Gastrocnemius medialis (tissue), 4 donors: ENCODE measurements at places on chromosomes 5 and 9.

DNA sequence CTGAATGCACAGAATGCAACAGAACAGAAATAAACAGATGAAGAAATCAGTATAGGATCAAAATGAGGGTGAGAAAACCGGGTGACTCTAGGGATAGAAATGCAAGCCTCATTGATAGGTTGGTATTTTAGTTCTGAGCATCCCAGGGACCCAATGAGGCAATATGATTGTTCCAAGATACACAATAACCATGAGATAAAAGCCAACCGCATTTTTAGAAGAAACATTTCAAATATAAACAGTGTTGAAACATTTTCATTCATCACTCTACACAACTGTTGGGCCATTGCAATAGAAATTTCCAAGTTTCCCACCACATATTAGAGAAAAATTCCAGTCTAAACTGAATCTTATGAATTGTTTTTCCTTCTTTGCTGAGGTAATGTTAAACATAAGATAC lies 452.3 kb upstream of the PTGER4 start:
- no peak for DNase-seq

DNA sequence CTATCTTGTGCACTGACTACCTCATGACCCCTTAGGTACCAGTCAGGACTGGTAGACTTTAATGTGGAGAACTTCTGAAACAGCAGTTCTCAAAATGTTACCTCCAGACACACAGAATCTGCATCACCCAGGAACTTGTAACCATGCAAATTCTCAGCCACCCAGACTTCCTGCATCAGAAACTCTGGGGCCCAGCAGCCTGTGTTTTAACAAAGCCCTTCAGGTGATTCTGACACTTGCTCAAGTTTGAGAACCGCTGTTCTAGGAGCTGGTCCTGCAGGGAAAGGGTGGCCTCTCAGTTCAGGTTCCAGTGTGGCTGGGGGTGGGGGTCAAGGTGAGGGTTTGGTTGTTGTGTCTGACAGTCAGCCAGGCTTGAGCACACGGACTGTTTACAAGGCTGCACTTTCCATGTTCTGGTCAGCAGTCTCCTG lies 28.4 kb downstream of the ZFP62 start:
- DNase-seq: no peak

DNA sequence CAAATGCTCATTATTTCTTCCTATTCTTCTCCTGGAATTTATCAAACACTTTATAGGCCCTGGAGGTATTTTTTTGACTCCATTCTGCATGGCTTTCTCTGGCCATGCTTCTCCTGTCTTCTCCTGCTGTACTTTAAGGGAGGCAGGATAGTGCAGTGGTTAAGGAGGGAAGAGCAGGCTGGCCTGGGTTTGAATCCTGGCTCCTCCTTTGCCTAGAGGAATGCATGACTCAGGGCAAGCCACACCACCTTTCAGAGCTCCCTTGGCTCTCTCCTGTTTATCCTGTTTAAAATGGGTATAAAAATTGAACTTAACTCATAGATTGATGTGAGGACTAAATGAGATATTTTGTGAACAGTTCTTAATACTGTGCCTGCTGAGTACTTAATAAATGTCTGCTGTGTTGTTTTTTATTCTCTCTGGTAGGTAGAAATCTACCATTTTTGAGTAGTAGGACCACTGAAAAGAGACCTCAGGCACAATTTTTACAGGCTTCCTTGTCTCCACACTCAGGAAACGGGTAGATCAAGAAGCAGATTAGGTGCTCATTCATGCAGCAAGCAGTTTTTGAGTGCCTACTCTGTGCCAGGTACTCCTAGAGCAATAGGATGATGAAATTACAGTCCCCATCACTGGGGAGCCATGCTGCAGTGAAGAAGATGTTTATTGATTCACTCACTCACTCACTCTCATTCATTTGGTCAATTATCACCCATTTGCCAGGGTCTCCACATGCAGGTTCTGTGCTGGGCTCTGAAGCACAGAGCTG lies 32.7 kb upstream of the ARAP3 start:
- no peak for DNase-seq

DNA sequence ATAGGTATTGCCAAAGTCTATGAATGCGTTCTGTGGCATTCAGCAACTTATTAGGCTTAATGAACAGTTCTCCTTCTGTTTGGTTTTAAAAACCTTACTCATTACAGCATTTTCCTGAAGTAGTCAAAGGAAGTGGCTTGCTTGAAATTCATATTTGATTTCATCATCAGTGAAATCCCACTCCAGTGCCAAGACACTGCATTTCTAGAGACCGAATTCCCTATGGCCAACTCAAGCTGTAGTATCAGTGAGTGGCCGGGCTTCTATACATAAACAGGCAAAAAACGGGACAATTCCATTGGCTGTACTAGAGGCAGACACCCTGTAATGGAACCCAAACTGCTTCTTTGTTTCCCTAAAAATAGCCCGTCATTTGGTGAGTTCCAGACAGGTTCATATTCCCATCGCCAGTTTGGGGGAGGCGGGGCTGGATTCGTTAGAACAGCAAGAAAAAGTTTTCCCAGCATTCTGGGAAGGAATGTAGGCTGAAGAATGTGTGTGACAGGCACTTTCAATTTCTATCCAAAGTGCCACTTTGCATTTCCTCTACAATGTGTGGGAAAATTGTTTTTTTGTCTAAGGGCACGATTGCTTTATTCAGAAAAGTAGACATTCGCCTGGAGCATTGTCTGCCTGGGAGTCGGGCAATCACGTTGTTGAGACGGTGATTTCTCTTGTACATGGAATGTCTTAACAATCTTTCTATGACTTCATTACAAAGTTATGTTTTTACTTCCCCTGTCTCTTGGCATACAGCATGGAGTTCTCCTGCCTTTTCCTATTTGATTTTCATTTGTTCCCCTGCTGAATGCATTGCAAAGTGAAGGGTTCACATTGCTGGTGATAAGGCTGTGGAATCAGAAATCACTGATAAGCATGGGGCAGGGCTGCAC lies 141.8 kb upstream of the MAST4 start:
- no peak for DNase-seq

- DNase-seq: no peak
These were observed 14.5 kb upstream of the SPINK7 start for GRCh38 chr5:148297731-148298130.

- DNase-seq: no peak
These were observed 42.3 kb upstream of the ZSWIM6 start for GRCh38 chr5:61289669-61290306.

- no peak for DNase-seq
These were observed 51.1 kb downstream of the MPDZ start for GRCh38 chr9:13228431-13228830.

DNA sequence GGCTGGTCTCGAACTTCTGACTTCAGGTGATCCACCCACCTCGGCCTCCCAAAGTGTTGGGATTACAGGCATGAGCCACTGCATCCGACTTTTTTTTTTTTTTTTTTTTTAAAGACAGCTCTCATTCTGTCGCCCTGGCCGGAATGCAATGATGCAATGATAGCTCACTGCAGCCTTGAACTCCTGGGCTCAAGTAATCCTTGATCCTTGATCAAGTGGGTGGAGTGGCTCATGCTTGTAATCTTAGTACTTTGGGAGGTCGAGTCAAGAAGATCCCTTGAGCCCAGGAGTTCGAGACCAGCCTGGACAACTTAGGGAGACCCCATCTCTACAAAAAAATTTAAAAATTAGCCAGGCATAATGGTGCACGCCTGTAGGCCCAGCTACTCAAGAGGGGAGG lies 8.1 kb downstream of the SEC24A start:
- no peak for DNase-seq

DNA sequence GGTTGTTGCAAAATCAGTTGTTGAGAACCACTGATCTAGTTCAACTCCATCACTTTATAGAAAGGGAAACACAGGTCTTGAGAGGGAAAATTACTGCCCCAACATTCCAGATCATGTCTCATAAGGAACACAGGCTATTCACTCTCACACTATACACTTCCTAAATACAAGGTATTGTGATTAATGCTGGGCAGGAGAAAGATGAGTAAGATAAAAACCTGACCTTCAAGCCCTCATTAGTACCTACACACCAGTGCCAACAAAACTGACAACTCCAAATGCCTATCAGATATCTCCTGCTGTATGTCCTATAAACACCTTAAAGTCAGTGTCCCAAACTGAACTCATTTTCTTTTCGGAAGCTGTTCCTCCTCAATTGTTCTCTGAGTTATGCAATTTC lies 8.2 kb downstream of the GNE start:
- no peak for DNase-seq

DNA sequence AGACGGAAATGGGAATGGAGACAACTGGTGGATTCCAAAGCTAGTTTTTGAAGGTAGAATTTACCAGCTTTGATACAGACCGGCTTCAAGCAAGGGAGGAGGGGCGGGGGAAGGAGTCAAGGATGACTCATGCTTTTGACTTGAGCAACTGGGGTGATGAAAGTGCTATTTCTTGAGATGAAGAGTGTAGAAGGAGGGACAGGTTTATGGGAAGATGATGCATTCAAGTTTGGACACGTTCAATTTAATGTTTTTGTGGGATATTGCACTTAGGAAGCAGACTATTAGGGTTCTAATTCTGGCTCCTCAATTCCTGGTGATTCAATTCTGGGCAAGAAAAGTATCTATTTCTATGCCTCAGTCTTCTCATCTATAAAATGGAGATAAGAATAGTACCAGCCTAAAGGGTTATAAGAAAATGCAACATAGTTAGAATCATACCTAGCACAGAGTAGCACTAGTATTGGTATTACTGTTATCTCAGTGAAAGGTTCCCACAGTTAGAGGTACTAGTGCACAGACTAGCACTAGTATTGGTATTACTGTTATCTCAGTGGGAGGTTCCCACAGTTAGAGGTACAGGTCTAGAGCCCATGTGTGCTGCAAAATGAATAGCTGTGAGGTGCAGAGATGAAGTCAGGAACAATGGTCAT lies 4.6 kb downstream of the NIPAL4 start:
- DNase-seq: peak; percentile 62

DNA sequence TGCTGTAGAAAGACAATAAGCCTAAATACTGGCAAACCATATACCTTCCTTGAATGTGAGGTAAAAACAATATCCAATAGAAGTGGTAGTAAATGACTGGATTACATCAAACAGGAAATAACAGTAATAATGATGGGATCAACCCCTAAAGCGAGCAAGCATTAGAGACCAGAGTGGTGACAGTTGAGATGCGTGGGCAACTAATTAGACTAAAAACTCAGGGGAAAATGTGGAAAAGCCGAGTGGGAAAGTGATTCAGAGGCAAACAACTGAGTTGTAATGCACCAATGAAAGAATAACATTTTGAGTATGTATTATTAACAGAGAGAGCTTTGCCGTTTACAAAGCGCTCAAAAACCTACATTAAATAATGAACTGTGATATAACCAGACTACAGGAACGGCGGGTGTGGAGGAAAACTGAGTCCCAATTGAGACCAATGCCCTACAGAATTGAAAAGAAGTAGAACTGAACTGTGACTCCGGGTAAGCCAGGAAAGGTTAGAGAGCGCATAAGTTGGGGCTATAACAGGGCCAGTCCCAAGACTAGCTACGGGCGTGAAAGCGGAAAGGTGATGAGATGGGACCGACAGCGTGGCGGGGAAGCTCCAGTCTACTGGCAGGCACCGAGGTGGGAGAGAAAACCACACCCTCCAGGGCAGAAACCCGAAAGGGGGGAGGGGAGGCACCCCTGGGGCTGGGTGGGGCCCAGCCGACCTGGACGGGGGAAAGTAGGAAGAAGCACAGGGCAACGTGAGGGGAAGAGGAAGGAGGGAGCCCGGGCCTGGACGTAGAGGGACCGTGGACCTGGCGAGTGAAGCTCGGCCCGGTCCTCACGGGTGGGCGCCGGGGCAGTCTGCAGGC lies 592 bp downstream of the UBAP2 start:
- DNase-seq: peak; percentile 54

DNA sequence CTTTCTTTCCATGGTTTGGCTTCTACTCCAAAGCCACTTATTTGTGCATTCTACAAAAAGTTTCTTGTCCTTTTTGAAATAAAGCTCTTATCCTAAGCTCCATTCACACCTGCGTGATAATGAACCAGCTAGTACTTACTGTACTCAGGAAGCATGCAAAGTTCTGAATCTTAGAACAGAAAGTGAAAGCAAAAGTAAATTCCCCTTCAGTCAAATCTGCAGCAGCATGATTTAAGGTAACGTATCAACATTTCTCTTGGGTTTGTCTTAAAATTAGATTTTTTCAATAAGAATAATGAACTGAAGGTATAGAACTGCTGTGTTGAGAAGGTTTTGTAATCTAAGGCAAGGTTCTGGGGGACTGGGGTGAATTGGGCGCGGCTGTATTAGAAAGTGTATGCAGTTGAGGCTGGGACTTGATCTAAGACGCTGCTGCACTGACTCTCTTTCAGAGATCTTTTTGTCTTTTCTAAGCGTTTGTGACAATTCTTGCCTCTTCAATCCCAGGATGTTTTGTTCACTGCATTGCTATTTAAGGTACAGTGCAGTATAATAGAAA lies at the start of gene ERAP2:
ERAP2 (plus strand) TSS at position 209 of the 559 bp plus-strand sequence. CDS start 3,186 bp downstream, outside the sequence.
- no peak for DNase-seq

- no peak for DNase-seq
These were observed 7.7 kb downstream of the TPM2 start for GRCh38 chr9:35682051-35682450.

- DNase-seq: no peak
These were observed 114.7 kb upstream of the TXNDC8 start for GRCh38 chr9:110452227-110452801.

GRCh38 chr5:74460694-74461093 lies 179.8 kb downstream of the ENC1 start:
- DNase-seq: no peak

GRCh38 chr9:107894572-107895261 lies 405.1 kb upstream of the KLF4 start:
- DNase-seq: no peak

GRCh38 chr9:112642126-112642525 lies 75.8 kb downstream of the INIP start:
- DNase-seq: no peak

DNA sequence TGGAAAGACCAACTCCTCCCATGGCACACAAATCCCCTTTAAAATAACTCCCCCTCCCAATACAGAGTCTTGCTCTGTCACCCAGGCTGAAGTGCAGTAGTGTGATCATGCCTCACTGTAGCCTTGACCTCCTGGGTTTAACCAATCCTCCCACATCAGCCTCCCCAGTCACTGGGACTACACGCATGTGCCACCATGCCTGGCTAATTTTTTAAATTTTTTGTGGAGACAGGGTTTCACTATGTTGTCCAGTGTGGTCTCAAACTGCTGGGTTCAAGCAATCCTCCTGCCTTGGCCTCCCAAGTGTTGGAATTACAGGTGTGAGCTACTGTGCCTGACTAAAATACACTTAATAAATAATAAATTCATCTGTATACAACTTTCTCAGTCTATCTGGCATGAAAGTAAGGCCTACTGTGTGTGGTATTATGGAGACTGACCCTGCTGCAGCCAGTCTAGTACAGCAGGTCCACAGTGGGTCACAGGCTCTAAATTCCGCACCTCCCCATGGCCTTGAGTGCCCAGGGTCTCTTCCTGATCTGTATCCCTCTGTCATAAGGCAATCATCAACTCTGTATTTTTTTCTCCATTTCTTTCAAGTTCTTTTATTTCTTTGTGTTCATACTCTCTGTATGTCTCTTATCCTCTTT lies 169.4 kb downstream of the MAPKAP1 start:
- no peak for DNase-seq

GRCh38 chr9:126581893-126582292 lies 31.8 kb upstream of the LMX1B start:
- DNase-seq: no peak
